ENCODE measurements at places on chromosomes 2 and 18. TPM values are rescaled to one million over a fixed set of nuclear protein-coding genes. Genes with fewer than 3 reads are reported as not detected.

GULP1 gene
- total RNA-seq = not detected

DNA sequence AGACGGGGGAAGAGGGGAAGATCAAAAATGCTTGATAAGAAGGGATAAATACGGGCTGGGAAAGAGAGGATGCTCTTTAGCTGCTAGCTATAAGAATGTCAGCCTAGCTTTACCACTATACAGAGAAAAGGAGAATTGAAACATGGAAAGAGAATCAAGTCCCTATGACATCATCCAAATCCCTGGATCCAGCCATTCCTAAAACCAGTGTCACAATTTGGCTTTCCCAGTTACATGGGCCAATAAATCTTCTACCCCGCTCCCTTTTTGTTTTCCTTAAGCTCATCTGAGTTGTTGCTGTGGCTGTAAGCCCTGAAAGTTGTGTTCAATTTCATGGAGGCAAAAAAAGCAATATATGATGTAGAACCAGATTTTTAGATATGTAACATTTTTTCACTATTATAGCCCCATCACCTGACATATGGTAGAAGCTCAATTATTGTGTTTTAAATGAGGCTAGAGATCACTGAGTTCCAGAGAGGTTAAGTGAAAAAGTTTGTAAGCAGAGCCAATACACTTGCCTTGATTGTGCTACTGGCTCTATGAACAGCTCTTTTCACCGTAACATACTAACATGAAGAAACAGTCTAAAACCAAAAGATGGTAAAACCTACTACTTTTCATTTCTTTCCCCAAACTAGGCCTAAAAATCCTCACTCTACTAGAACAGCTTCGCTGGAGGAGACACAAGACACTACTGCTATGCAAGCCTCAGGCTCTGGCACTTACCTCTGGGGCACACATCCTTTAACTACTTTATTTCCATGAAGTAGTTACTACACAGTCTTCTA, 4.3 kb downstream of the HNRNPLL start:
- DNase-seq = no peak
- peaks cover 11% of the 10 kb centered on the region for H3K36me3 ChIP-seq
- H3K27me3 ChIP-seq = no peaks in the 10 kb centered on the region

GRCh38 chr2:59462422-59463197, 1090.8 kb downstream of the BCL11A start:
- no peak overlapping the region for H3K4me3 ChIP-seq
- no peaks in the 10 kb centered on the region for H3K27me3 ChIP-seq
- H3K27ac ChIP-seq = no peak overlapping the region
- no peaks in the 10 kb centered on the region for H3K36me3 ChIP-seq

PMAIP1 gene
- 19.1 TPM for total RNA-seq

SAG gene
- not detected for total RNA-seq

ACADL gene
- not detected for total RNA-seq

DNA sequence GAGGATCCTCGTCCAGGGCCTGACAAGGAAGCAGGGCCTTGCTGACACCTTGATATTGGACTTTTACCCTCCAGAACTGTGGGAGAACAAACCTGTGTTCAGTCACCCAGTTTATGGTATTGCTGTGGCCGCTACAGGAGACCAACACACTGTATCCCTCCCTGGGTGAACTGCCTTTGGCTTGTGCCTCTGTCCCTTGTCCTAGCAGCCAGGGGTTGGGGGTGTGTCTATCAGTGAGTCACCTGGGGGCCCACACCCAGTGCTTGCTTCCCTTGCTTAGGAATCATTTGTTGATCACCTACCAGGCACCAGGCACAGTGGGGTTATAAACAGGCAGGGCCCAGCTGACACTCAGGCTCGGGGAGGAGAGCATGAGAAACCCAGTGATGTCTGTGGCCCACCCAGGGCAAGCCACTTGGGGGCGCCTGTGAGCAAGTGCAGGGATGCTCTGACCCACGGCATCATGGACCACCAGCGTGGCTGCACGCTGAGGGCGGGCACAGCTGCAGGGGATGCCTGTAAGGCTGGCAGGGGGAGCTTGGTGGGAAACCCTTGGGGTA, 17.1 kb downstream of the TMEM185B start:
- peaks cover 5% of the 10 kb centered on the region for H3K4me1 ChIP-seq
- H3K27ac ChIP-seq = no peak overlapping the region
- no peak overlapping the region for H3K4me3 ChIP-seq
- DNase-seq = peak; percentile 37
- no peaks in the 10 kb centered on the region for H3K27me3 ChIP-seq

GLI2 gene
- 0.07 TPM for total RNA-seq

DNA sequence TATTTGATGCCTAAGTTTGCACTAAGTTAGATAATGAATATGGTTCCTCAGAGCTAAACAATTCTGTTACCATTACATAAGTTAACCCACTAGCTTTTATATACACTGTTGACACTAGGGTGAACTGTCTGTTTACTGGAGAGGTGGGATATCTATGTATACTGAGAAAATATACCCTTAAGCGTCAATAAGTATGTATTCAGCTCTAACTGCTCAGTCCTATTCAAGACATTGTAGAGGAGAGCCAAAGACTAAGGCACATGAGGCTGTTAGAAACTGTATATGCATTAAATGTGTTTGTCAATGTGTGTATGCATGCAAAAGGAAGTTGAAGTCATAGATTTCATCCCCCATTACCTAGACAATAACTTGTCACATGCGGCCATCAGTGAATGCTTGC, 710.0 kb downstream of the TDRD15 start:
- H3K27ac ChIP-seq = no peak overlapping the region
- no peak for DNase-seq
- H3K36me3 ChIP-seq = no peaks in the 10 kb centered on the region
- H3K27me3 ChIP-seq = no peaks in the 10 kb centered on the region
- H3K4me1 ChIP-seq = no peaks in the 10 kb centered on the region

DNA sequence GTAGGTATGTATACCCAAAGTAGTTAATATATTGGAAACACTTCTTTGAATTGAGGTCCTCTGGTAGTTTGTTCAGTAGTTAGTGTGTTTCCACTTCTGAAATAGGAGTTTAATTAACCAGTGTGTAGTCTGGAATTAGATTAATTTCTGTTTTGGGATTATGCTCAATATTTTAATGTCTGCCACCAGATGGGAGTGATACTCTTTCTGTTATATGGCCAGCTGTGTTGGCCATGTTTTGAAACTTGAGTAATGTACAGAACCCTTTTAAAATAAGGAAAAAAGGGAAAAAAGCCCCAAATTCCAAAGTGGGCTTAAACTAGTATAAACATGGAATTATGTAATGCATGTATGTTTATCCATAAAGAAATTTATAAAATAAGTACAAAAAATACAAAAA, 147.7 kb downstream of the CTNNA2 start:
- no peak for DNase-seq
- no peaks in the 10 kb centered on the region for H3K4me1 ChIP-seq
- H3K27ac ChIP-seq = no peak overlapping the region
- no peak overlapping the region for H3K4me3 ChIP-seq
- no peaks in the 10 kb centered on the region for H3K36me3 ChIP-seq
- H3K27me3 ChIP-seq = no peaks in the 10 kb centered on the region

SERPINB3 gene
- not detected for total RNA-seq

GRCh38 chr2:127382831-127383230, 4.9 kb downstream of the MAP3K2 start:
- peaks cover 57% of the 10 kb centered on the region for H3K4me1 ChIP-seq
- H3K4me3 ChIP-seq = no peak overlapping the region

GRCh38 chr2:106867196-106867953, 18.6 kb downstream of the ST6GAL2 start:
- H3K27ac ChIP-seq = no peak overlapping the region
- no peaks in the 10 kb centered on the region for H3K27me3 ChIP-seq
- H3K36me3 ChIP-seq = no peaks in the 10 kb centered on the region
- no peak overlapping the region for H3K4me3 ChIP-seq
- H3K4me1 ChIP-seq = no peaks in the 10 kb centered on the region
- no peak for DNase-seq

NRP2 gene
- total RNA-seq = 7.1 TPM

MC2R gene
- total RNA-seq = not detected

GRCh38 chr2:105969552-105969951, 224.5 kb downstream of the UXS1 start:
- peaks cover 10% of the 10 kb centered on the region for H3K4me1 ChIP-seq
- H3K4me3 ChIP-seq = no peak overlapping the region
- no peaks in the 10 kb centered on the region for H3K36me3 ChIP-seq
- no peaks in the 10 kb centered on the region for H3K27me3 ChIP-seq

- no peaks in the 10 kb centered on the region for H3K4me1 ChIP-seq
- no peaks in the 10 kb centered on the region for H3K27me3 ChIP-seq
- DNase-seq = no peak
- no peak overlapping the region for H3K4me3 ChIP-seq
- no peaks in the 10 kb centered on the region for H3K36me3 ChIP-seq
Measured at GRCh38 chr2:229179628-229180027, 91.5 kb downstream of the PID1 start.
